ENCODE measurements at places on chromosomes 16 and 17.

GRCh38 chr17:75396025-75396424 is 9.5 kb downstream of the GRB2 start:
- no peak for DNase-seq

DNA sequence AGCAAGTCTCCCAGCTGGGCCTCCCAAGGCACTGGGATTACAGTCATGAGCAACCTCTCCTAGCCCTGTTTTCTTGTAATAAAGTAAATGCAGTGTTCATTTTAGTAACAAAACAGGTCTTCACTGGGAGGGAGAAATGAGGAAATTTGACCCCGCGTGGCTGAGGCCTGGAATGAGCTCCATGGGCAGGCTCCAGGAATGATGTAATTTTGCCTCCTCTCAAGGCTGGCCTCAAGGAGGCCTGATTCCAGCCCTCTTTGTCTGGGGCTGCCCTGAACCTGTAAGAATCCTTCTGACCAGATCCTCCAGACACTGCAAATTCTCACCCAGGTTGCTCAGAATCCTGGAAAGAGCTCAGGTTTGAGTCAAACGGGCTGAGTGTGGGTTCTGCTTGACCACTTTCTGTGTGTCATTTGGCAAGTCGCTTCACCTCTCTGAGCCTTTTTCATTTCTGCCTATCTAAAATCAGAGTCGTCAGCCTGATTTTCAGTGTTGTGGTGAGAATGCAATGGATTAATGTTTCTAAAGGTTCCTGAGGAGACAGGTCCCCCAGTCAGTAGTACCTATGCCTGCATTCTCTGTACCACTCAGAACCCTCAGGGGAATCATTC is 57.1 kb downstream of the RAB11FIP4 start:
- no peak for DNase-seq

- DNase-seq = no peak
These were observed 31.4 kb upstream of the PMFBP1 start for GRCh38 chr16:72203401-72203800.

GRCh38 chr17:38341035-38341721 is 2.6 kb downstream of the GPR179 start:
- DNase-seq = no peak

GRCh38 chr17:41785859-41786226 is 668 bp downstream of the JUP start:
- peak; percentile 95 for DNase-seq
